ENCODE measurements at places on chromosomes 6 and 20.

DNA sequence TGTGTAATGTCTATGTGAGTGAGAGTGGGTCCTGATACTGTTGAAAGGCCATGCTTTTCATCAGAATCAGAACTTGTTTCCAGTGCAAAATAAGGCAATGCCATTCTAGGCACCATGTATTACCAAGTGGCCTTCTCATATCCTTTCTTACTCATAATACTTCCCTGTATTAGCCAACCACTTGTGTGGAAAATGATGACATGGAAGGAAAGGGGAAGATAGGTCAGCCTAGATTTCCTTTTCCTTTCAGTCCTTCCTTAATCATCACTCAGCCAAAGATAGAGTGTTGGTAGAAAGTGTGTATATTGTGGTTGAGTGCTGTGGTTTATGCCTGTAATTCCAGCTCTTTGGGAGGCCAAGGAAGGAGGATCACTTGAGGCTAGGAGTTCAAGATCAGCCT is 158.6 kb upstream of the PREP start:
- no peak for DNase-seq

- no peak for DNase-seq
These were observed 2.0 kb upstream of the FOXC1 start for GRCh38 chr6:1607516-1608221.

GRCh38 chr6:62740596-62740995 is 454.6 kb upstream of the KHDRBS2 start:
- no peak for DNase-seq

DNA sequence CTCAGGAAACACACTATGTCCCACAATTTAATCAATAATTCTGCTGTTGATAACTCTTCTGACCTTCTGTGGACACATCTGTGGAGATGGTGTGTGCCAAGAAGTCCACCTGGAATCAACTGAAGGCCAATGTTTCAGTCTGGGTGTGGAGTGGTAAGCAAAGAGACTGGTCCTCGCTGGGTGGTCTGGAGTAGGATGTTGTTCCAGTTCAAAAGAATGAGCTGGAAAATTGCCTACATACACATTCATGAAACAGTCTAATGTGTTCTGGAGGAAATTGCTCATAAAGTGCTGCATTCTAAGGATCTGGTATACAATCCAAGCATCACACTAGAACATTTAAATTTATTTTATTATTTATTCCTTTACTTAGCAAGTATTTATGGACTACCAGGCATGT is 33.9 kb upstream of the TBX18 start:
- no peak for DNase-seq
